K562 (cell line): ENCODE measurements at places on chromosomes 4 and X.

- no peaks in the 10 kb centered on the region for H3K27me3 ChIP-seq
- no peak for DNase-seq
- no peak overlapping the region for H3K27ac ChIP-seq
- no peaks in the 10 kb centered on the region for H3K36me3 ChIP-seq
- no peak overlapping the region for H3K4me3 ChIP-seq
- H3K4me1 ChIP-seq = no peaks in the 10 kb centered on the region
Observed at GRCh38 chrX:22533898-22534297, 261.2 kb downstream of the CBLL2 start.

DNA sequence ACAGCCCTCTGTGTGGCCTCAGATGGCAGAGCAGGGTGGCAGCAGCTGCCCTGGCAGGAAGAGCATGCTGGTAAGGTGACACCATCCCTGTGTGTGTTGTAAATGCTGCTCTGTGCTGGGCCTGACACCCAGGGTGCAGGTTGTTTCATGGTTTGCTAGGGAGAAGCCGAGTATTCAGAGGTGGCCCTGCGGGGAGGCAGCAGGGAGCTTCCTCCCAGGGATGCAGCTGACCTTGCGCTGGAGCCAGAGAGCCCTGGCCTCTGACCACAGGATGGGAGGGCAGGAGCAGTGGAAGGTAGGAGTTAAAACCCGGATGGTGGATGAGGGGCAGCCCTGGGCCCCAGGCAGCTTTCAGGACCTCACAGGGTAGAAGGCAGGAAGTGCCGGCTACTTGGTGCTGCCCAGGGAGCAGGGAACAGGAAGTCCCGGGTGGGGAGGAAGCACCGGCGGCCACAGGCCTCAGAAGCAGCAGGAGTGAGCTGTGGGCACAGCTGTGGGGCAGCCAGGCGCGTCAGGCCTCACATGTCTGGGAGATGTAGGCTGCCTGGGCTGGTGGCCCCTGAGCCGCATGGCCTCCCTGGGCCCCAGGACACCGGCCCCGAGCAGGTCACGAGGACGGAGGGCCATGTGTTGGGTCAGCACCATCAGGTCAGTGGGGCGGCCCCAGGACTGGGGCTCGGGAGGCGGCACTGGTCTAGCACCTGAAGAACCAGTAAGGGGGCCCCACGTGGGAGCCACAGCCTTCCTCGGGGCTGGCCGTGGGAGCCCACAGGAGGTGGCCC, 19.1 kb downstream of the SH3BP2 start:
- H3K4me3 ChIP-seq = no peak overlapping the region
- DNase-seq = no peak
- H3K27ac ChIP-seq = no peak overlapping the region
- H3K27me3 ChIP-seq = no peaks in the 10 kb centered on the region
- no peaks in the 10 kb centered on the region for H3K36me3 ChIP-seq

DNA sequence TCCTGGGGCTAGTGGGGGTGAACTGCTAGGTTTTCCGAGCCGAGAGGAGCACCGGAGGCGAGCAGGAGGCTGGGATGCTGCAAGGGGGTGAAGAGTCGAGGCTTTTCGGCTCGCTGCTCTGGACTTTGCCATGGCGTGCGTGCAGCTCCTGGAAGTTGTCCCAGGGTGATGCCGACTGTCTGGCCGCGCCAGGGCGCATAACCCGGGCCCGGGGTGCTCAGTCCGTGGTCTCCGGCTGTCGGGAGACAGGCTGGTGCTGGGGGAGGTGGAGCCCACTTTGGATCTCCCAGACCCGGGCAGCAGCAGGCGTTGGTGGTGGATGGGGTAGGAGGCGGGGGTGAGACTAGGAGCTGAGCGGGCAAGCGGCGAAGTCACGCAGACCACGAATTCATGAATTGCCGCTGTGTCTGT, 793 bp downstream of the GRIA3 start:
- H3K4me1 ChIP-seq = peaks cover 7% of the 10 kb centered on the region
- no peak overlapping the region for H3K27ac ChIP-seq
- no peak overlapping the region for H3K4me3 ChIP-seq
- H3K27me3 ChIP-seq = peaks cover 24% of the 10 kb centered on the region
- no peaks in the 10 kb centered on the region for H3K36me3 ChIP-seq

DNA sequence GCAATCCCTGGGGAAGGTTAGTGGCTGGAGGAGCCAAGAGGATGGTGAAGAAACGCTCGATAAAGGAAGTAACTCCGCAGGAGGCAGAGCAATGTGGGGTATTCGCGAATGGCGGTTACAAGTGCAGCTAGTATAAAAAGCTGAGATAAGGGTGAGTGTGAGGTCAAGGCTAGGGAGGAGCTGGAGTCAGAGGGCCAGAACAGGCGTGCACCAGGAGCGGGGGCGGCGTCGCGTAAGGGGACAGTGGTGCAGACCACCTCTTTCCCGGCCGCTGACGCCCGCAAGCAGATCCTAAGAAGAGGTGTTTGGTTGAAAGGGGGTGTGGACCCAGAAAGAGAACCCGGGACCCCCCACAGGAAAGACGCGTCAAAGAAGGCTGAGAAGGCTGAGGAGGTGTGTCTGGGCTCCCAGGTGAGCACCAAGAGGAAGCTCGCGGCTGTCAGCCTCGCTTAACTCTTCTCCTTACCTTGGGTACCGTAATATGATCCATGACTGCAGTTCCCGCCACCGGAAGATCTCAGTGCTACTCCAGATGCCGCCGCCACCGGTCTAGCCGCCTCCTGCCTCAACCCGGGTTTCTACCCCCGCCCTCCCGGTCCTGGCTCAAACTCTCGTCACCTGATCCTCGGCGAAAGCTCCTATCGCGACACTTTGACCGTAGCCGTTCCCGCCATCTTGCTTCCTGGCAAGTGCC, at the start of gene MTMR8:
TSS of gene MTMR8 (minus strand) at position 579 of the 694 bp plus-strand sequence. CDS start at position 490, 89 bp downstream.
- peak within 1 kb of the TSS; percentile 81 for H3K27ac ChIP-seq
- peak within 1 kb of the TSS; percentile 47 for H3K4me3 ChIP-seq
- H3K4me1 ChIP-seq = no peaks in the 10 kb centered on the region

DNA sequence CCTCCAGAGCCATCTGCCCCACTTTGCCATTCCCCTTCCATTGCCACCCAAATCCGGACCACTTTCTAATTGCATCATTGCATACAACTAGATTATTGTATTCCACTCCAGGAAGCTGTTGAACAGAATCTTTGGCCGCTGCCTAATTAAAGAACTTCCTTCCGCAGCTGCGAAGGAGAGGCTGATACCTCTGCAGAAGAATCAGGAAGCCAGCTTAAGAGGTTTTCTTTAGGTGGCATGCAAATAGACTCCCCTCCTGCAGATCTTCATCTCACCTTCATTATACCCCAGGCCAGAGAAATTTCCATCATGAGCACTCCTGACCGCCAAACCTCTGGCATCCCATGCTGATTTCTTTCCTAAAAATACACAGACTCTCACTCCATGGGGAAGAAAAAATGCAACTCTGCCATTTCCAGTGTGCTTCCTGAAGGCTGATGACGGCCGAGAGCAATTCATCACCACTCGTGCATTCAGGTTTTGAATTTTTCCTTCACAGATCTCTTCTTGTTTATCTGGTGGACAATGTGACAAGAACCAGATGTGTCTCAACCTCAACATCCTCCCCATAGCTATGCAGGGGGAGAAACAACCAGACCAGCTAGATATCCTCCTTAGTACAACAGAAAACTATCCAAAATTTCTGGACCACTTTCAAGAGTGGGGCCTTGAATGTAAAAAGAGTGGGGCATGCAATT, 31.2 kb downstream of the LGI2 start:
- H3K4me3 ChIP-seq = no peak overlapping the region
- no peaks in the 10 kb centered on the region for H3K36me3 ChIP-seq
- no peaks in the 10 kb centered on the region for H3K4me1 ChIP-seq
- no peak overlapping the region for H3K27ac ChIP-seq
- H3K27me3 ChIP-seq = peaks cover 17% of the 10 kb centered on the region
- no peak for DNase-seq

- peak; percentile 0 for DNase-seq
- no peak overlapping the region for H3K4me3 ChIP-seq
- H3K27me3 ChIP-seq = no peaks in the 10 kb centered on the region
- no peaks in the 10 kb centered on the region for H3K4me1 ChIP-seq
Observed at GRCh38 chrX:5681159-5681558, 547.5 kb downstream of the NLGN4X start.

DNA sequence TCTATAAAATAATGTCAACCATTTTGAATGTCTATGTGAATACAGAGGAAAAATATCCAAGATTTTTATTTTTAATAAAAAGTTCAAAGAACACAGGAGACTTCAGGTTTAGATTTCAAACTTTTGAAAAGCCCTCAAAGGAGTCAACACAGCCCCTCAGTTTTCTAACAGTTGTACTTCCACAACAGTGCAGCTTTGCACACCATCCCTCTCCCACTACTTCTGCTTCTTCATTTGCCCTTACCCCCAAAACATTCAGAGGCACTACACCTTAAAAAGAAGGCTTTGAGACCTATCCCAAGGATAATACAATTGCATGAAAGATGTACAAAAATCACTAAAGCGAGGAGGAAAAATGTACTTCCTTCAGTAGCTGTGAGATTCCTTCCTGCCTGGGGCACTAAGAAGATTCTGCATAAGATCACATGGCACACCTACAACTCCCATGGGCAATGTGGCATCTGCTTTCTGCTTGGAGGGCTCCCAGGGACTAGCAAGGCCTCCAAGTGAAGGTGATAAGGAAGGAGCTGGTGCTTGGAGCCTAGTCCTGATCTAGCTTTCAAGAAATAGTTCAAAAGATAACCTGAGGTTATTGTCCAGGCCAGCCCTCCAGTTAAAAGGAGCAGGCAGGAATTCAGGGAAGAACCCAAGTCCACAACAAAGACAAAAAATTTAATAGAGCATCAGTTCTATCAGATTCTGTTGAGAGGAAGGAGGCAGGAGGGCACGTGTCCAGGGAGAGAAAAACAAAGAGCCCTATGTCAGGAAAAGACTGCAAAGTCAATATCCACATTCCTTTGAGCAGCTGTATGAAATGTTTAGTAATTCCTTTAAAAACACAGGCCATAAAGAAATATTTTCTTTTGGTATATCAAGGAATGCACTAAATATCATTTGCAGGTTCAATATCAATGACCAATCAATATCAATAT, 19.1 kb downstream of the ARAP2 start:
- no peak for DNase-seq
- H3K4me3 ChIP-seq = no peak overlapping the region
- no peaks in the 10 kb centered on the region for H3K27me3 ChIP-seq
- no peaks in the 10 kb centered on the region for H3K36me3 ChIP-seq
- H3K27ac ChIP-seq = no peak overlapping the region

GRCh38 chr4:170758988-170759387, 669.2 kb upstream of the AADAT start:
- no peak overlapping the region for H3K27ac ChIP-seq
- no peaks in the 10 kb centered on the region for H3K27me3 ChIP-seq
- no peaks in the 10 kb centered on the region for H3K4me1 ChIP-seq
- no peak overlapping the region for H3K4me3 ChIP-seq

- H3K27ac ChIP-seq = no peak overlapping the region
- H3K27me3 ChIP-seq = no peaks in the 10 kb centered on the region
- H3K4me3 ChIP-seq = no peak overlapping the region
- H3K36me3 ChIP-seq = no peaks in the 10 kb centered on the region
- no peaks in the 10 kb centered on the region for H3K4me1 ChIP-seq
- no peak for DNase-seq
Observed at GRCh38 chr4:113146876-113147358, 97.5 kb downstream of the ANK2 start.

DNA sequence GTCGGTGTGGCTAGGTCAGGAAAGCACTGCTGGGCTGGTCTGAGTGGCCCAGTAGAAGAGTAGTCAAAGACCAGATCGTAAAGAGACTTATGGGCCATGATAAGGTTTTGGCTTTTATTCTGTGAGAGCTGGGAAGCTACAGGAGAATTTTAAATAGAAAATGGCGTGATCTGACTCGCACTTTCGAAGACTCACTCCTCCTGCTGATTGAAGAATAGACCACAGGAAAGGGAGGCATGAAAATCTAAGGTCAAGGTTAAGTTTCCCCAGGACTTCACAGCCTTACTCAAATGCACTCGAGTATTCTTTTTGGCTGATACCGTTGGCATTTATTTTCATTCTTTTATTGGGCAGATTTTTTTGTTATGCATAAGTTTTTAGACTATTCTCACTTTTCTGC, 231.4 kb upstream of the ANKRD50 start:
- no peaks in the 10 kb centered on the region for H3K4me1 ChIP-seq
- no peaks in the 10 kb centered on the region for H3K27me3 ChIP-seq
- no peaks in the 10 kb centered on the region for H3K36me3 ChIP-seq
- H3K4me3 ChIP-seq = no peak overlapping the region
- H3K27ac ChIP-seq = no peak overlapping the region
- DNase-seq = no peak

DNA sequence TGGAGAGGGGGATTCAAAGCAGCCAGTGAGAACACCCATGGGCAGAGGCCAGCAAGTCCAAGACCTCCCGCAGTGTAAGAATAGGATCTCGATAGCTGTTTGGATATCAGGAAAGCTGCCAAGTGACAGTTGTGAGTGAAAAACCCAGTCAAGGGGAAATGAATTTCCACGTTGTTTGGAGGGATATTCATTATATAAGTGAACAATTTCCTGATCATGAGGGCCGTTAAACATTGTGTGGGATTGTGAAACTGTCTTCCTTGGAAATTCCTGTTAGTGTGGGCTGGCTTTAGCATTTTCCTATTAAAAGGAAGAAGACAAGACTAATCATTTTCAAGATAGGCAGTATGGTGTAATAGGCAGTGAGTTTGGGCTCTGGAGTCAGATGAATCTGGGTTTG, 15.0 kb downstream of the CLDN2 start:
- H3K27me3 ChIP-seq = peaks cover 7% of the 10 kb centered on the region; the same call in 1 of the 2 replicates
- H3K36me3 ChIP-seq = no peaks in the 10 kb centered on the region
- H3K27ac ChIP-seq = no peak overlapping the region
- no peak for DNase-seq

DNA sequence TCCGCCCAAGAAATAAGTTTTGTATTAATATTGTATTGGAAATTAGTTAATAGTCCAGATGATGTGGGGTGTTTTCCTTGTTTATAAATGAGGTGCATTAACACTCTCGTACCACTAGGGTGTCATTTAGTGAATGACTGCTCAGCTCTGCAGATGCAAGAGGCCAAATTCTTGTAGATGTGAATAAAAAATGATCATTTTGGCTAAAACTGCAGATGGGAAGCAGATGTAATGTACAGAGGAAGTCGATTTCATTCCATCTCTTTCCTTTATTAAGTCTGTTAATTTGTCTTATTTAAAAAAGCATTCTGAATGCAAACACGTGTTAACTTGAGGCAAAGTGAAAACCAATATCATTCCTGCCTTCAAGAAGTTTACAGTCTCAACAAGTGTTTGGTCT, 108.1 kb downstream of the DHX15 start:
- H3K36me3 ChIP-seq = no peaks in the 10 kb centered on the region
- H3K4me3 ChIP-seq = no peak overlapping the region
- peak; percentile 43 for DNase-seq
- H3K27ac ChIP-seq = no peak overlapping the region
- H3K27me3 ChIP-seq = peaks cover 24% of the 10 kb centered on the region

GRCh38 chrX:110320381-110320987, 2.6 kb upstream of the AMMECR1 start:
- H3K27me3 ChIP-seq = no peaks in the 10 kb centered on the region
- H3K36me3 ChIP-seq = no peaks in the 10 kb centered on the region
- no peak overlapping the region for H3K4me3 ChIP-seq
- 0 out of 2 replicates have a peak, but pooled peaks cover 3% of the 10 kb centered on the region for H3K4me1 ChIP-seq
- no peak for DNase-seq
